ENCODE measurements at places on chromosomes 6 and 20.
A peak's percentile ranks its signal among the peaks of the same experiment; 100 is the strongest.

GRCh38 chr6:79269877-79270276 lies 35.4 kb upstream of the HMGN3 start:
- DNase-seq: no peak

- DNase-seq: no peak
Observed at GRCh38 chr6:36119209-36119608, 11.1 kb upstream of the MAPK13 start.

DNA sequence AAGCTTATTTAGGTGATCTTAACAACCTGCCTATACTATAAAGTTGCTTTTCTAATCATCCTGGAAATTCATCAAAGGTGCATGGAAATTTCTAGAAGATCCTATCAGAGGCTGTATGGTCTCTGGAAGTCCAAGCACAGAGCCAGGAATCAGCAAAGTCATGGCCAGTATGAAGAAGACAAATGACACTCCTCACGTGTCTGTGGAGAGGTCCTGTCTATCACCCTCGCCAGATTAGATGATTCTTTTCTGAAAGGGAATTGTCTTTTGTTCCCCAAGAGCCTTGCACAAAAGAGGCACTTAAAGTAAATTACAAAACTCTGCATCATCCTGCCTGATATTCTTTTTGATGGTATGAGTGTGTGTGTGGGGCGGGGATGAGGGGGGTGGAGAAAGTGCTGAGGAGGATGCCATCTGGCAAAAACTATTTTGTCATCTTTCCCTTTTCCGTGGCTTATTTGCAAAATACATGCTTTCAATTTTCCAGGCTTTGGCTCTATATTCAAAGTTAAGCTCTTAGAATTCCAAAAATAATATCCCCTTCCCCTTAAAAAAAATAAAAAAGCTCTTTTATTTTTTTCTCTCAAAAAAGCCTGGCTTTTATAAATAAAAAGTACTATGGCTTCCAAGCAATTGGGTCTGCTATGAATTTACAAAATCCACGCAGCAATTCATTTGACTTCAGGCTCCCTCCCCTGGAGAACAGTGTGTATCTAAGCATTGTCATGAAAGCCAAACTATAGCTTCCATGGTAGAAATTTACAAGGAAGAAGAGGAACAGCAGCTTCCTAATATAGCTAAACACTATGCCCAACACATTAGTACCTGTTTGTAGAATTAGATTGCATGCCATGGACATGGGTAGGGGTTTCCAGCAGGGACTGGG lies 185.2 kb upstream of the ARG1 start:
- DNase-seq: no peak

- no peak for DNase-seq
Observed at GRCh38 chr20:32969356-32970114, 34.7 kb downstream of the SUN5 start.

DNA sequence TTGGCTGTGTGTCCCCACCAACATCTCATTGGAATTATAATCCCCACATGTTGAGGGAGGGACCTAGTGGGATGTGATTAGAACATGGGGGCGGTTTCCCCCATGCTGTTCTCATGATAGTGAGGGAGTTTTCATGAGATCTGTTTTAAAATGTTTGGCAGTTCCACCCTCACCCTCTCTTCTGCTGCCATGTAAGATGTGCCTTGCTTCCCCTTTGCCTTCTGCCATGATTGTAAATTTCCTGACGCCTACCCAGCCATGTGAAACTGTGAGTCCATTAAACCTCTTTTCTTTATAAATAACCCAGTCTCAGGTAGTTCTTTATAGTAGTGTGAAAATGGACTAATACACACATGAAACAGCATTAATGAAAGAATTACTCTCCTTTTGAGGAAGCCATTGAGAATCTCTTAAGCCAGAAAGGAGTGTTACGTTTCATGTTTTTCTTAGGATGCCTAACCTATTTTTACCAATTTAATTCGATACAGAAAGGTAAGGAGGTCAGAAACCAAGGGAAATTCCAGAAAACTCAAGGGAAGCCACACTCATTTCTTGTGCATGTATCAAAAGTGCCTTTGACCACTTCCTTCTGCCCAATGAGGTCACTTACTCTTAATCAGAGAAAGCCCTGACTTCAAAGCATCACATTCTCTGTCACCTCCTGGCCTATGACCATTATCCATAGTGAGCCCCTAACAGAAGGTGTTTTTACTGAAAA lies 24.7 kb upstream of the HINT3 start:
- no peak for DNase-seq

- peak; percentile 78 for DNase-seq
Observed at GRCh38 chr6:34272013-34272926, 23.5 kb upstream of the SMIM29 start.

- no peak for DNase-seq
Observed at GRCh38 chr6:159456349-159456748, 236.7 kb downstream of the SOD2 start.

DNA sequence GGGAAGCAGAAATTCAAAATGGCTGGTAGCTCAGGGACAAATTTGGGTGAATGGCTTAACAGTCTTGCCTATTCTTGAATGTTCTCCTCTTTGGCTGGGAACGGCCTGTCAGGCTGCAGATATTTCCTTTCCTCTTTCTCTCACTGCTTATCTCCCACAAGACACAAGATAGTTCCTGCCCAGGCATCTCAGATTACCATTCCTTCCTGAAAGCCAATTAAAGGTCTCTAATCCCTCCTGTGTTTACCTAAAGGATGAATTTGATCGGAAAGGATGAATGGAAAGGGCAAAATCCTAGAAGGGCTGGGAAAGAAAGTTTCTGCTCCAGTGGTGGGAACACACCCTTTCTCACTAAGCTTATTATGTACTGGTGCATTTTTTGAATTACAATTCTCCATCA lies 95.9 kb upstream of the JAG1 start:
- no peak for DNase-seq

- DNase-seq: peak; percentile 70
Observed at GRCh38 chr6:45378334-45378926, 696 bp upstream of the SUPT3H start.

DNA sequence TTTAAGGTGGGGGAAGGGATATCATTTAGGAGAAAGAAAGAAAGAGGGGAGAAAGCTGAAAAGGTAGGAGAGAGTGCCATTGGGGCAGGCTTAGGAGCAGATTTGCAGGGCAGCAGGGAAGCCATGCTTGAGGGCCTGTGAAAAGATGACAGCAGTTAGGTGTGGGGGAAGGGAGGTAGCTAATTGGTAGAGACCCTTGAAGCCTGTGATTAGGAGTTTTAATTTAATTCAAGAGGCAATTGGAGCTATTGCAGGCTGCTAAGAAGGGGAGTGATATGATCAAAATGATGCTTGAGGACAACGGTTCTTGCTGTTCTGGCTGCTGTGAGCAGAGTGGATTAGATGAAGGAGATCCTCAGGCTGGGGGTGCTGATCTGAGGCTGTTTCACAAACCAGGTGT lies 24.5 kb upstream of the SEC63 start:
- no peak for DNase-seq

GRCh38 chr6:139699335-139699734 lies 324.9 kb upstream of the CITED2 start:
- DNase-seq: no peak

- DNase-seq: no peak
Observed at GRCh38 chr6:119895626-119896025, 546.1 kb upstream of the MAN1A1 start.

- DNase-seq: no peak
Observed at GRCh38 chr6:79617518-79617941, 13.6 kb upstream of the SH3BGRL2 start.

GRCh38 chr6:120147071-120147871 lies 797.7 kb upstream of the MAN1A1 start:
- DNase-seq: peak; percentile 48

- no peak for DNase-seq
Observed at GRCh38 chr6:122151763-122152162, 247.7 kb upstream of the HSF2 start.

Data from Right ventricle myocardium inferior (tissue), 1 donor.